RWPE2 (cell line): ENCODE measurements at places on chromosomes 1 and 21.

GRCh38 chr1:21824926-21825325 lies 12.9 kb downstream of the LDLRAD2 start:
- DNase-seq, result no peak

DNA sequence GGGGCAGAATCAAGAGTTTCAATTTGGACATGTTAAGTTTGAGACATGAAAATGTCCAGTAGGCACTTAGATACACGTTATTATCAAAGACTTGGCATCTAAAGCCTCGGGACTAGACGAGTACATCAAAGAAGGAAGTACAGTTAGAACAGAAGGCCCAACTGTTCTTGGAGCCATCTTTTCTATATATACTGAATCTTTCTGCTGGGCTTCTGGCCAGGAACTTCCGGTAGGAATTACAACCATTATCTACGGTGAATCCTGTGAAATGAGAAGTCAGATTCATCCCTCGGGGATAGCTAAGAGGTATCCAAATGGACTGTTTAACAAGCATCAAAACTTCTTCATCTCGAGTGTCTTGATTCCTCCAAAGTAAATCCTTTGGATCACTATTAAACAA lies 34.4 kb upstream of the NRDC start:
- DNase-seq, result no peak

- DNase-seq, result no peak
Measured at GRCh38 chr1:238558746-238559145, 668.0 kb upstream of the ZP4 start.

DNA sequence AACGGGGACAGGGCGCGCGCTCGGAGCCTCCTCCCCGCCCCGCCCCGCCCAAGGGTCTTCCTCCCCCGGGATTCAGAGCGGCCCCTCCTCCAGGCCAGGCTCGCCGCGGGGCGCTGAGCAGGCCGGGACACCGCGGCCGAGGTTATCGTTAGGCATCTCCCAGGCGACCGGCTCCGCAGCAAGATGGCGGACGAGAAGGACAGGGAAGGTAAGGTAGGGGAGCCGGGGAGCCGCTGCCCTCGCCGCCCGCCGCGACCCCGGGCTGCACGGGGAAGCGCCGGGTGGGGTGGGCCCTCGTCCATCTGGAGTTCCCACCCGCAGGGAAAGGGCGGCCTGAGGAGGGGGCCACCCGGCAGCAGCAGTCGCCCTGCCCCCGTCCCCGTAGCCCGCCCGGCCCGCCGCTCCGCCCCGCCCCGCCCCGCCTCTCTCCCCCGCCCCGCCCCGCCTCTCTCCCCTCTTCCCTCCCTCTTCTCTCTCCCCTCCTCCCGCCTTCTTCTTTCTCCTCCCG lies 105.9 kb upstream of the HNRNPU start:
- DNase-seq, result peak; percentile 65

GRCh38 chr1:34879230-34879629 lies 19.7 kb upstream of the SMIM12 start:
- DNase-seq, result no peak

- DNase-seq, result no peak
Measured at GRCh38 chr1:7262611-7263010, 477.4 kb downstream of the CAMTA1 start.

DNA sequence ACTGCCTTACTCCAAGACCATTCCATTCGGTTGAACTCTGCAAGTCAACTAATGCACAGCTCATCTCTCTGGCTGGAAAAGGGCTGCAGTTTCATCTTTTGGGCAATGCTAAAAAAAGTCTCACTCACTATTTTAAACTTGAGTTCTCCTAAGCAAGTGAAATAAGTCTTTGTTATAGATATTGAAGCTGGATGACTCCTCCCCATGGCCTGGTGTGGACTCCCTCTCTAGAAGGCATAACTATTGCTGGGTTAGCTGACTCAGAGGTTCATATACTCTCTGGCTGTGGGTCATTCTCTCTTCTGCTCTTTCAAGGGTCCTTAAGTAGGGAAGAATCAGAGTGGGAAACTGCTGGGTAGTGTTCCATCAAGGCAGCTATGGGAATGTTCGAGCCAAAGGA lies 88.0 kb downstream of the XCL2 start:
- no peak for DNase-seq

DNA sequence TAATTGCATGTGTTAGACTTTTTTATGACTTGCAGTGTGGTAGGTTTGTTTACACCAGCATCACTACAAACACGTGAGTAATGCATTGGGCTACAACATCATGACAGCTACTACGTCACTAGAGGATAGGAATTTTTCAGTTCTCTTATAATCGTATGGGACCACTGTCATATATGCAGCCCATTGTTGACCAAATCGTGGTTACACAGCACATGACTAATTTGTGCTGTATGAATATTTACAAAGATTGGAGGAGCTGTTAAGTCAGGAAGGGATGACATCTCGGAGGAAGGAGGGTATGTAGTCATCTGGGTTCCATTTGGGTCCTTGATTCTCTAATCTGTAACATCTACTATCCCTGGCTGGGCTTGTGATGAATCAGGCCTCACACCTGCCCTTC lies 270.9 kb downstream of the TNR start:
- no peak for DNase-seq

- no peak for DNase-seq
Measured at GRCh38 chr1:11645670-11646265, 8.5 kb downstream of the FBXO2 start.

DNA sequence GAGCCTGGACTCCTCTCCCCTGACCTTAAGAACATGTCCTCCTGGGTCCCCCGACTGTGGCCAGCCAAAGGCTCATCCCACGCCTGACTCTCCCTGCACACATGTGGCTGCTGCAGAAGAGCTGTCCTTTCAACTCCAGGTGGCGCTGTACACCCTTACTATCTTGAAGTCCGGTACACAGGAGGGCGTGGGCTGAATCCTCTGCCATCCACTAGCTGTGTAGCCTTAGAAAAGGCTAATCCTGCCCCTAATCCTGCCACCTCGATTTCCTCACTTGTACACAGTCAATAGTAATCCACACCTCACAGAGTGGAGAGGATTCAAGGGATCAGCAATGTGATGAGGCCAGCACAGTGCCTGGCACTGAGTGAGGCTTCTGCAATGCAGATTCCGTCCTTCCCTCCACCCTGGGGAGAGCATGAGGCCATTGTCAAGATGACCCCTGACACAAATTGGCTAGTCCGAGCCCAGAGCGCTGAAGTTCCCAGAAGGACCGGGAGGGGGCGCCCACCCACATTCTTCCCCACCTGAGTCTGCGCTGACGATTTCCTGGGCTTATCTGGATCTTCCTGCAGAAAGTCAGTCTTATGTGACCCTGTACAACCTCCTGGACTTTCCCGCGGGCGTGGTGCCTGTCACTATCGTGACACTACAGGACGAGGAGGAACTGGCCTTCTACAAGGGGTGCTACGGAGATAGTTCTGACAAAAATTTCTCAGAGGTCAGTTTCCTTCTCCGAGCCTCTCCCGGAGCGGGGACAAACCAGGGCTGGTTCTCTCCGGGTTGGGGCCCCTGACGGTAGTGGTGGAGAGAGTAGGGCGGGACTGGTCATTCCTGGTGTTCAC lies 47.1 kb upstream of the DMBX1 start:
- no peak for DNase-seq

GRCh38 chr1:25620211-25620610 lies 3.6 kb downstream of the MAN1C1 start:
- no peak for DNase-seq

DNA sequence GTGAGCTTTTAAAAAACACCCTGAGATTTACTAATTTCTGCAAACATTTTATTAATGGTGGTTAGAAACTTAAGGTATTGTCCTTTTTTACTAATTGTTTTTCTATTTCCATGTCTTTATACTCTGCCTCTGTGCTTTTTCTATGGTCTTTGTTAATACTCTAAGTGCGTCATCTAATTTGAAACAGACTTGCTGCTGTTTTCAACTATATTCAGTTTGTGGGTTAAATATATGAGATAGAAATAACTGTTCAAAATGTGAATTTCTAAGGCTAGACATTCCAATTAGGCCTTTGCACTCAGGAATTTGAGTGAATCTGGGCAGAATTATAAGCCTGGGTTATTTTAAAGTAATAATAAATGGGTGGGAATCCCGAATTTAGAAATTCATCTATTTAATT lies 82.4 kb upstream of the COL11A1 start:
- DNase-seq, result no peak

DNA sequence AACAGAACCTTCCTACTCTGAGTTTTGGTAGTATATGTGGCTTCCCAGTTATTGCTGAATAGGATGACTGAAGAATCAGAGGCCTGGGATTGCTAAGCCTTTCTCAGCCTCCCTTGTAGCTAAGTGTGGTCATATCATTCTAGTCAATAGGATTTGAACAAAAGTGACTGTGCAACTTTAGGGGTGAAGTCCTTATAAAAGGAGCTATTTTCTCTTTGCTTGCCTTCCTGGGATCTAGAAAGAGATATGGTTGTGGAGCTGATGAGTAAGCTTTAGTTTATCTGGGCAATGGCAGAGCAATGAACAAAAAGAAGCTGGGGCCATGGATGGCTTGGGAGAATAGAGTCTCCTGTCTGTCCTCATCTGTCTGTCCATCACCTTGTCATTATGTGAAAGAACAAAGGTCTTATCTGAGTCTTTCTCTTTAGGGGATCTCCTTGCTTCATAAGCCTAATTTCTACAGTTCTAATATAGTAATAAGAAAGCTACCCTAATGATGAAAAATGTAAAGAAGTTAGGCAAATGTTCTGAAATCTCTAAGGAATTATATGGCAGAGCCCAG lies 91.5 kb downstream of the TENT5C start:
- DNase-seq, result no peak
